ENCODE measurements at places on chromosomes 2 and 18.
A peak's percentile ranks its signal among the peaks of the same experiment; 100 is the strongest.

GRCh38 chr2:39666491-39667101 lies 879 bp downstream of the TMEM178A start:
- no peak for DNase-seq

- DNase-seq = peak; percentile 53
These were observed 1.4 kb downstream of the CYRIA start for GRCh38 chr2:16664052-16664731.

GRCh38 chr2:105766300-105766866 lies 21.7 kb downstream of the NCK2 start:
- DNase-seq = no peak

GRCh38 chr18:35223797-35224196 lies 17.0 kb upstream of the ZNF397 start:
- DNase-seq = no peak

GRCh38 chr2:235021752-235022151 lies 69.9 kb downstream of the SH3BP4 start:
- peak; percentile 53 for DNase-seq

DNA sequence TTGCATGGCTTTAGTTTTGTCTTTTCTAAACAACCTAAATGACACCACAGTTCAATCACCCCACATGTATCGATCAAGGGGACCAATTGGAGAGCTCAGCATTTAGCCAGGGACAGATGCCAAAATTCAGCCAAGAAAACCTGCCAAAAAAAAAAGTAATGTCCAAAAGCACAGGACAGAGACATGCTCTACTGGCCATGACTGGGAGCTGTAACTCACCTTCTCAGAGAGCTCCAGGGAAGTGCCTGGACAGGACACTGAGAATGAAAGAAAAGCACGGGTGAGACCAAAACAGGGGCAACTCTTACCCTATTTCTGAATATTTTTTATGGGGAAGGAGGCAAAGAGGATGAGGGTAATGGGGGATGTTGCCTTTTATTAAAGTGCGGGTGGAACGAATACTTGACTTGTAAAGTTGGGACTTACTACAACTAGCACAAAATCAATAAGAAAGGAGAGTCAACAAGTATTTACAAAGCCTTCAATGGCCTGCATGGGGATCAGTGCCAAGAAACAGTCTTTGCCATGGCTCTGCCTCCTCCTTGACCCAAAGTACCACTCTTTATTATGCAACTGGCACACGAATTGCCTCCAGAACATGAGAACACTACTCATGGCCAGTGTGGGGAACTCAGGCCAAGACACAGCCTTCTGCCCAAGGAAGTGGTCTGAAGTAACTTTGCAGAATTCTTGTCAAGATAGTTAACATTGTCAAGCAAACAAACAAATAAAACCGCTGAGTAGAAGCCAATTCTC lies 72.9 kb upstream of the HK2 start:
- no peak for DNase-seq

GRCh38 chr18:3040881-3041280 lies 27.9 kb upstream of the LPIN2 start:
- no peak for DNase-seq

- DNase-seq = peak; percentile 55
These were observed 1.8 kb upstream of the TBR1 start for GRCh38 chr2:161414042-161415033.

- no peak for DNase-seq
These were observed 107.4 kb downstream of the CPO start for GRCh38 chr2:207046724-207047123.

DNA sequence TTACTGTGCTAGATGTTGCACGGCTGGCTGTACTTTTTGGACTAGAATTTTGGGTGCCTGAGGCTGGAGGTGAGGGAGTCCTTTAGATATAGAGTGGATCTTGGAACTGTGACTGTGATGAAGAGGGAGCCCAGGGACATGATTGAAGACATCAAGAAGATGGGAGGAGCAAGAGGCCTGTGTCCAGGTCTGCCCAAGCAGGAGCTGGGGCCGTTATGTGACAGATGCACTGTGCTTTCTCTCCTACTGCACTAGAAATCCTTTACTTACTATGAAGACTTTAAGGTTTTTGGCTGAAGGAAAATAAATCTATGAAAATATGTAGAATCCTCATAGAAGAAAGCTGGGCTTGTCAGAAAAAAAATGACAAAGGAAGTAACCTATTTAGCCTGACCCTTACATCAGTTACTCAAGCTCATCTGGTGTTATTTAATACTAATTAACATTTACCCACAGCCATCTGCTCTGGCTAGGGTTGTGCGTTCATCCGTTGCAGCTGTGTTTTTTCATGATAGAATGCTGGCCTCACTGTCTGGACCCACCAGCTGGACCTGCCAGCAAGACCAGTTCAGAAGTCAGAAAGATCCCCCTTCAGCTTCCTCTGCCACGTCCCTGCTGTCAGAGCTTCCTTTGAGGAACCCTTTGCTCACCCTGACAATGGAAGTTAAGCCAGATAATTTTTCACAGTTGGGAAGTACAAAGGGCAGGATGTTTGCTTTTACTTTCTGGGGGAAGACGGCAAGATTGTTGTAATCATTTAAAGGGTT lies 16.7 kb downstream of the TSN start:
- DNase-seq = no peak

- no peak for DNase-seq
These were observed 60.4 kb downstream of the BIN1 start for GRCh38 chr2:127046579-127046978.

GRCh38 chr2:3635171-3635974 lies 22.6 kb upstream of the ALLC start:
- DNase-seq = no peak

GRCh38 chr2:224333726-224334482 lies 68.0 kb downstream of the FAM124B start:
- no peak for DNase-seq

DNA sequence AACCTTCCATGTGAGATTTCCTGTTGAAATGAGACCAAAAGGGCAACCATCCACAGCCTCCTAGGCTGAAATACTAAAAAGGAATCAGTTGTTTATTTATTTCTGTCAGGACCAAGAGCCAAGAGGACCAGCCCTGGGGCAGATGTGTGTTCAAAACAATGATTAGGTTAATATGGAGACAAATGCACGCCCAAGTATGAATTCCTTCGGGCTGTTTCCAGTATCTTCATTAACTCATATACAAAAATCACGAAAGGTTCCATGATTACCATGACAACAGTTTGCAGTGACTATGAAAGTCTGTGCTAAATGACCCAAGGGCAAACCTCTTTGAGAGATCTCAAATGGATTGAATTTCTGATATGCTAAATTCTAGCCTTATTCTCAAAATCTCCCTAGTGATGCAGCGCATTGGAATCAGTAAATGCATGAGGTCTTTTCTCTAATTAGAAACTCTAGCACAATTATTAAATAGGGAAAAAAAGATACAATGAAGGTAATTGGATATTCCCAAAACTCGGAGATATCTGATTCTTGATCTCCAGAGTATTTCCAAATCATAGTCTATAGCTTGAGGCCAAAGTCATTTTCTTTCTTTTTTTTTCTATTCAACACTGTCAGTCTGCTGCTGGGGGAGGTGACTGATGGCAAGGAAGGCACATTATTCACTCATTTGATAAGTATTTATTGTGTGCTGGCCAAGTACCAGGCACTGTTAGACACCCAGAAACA lies 35.6 kb downstream of the VIT start:
- DNase-seq = peak; percentile 86

GRCh38 chr18:23712445-23712844 lies 23.2 kb downstream of the LAMA3 start:
- DNase-seq = peak; percentile 87

GRCh38 chr2:126707191-126707590 lies 51.2 kb downstream of the GYPC start:
- DNase-seq = no peak

DNA sequence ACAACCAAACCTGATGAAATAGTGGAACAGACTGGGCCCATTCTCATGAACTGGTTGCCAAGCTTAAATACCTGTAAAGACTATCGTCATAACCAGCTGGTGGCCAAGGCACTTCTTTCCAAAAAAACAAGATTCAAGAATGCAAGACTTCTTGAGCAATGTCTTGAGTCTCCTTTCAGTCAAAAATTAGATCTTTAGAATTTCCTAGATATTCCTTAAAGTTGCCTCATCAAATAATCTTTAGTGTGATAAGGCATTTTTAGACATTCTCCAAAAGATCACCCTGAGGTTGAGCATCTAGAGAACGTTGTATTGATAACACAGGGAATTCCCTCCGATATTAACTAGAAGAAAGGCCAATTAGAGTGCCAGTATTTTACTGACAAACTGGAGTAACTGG lies 236.4 kb upstream of the MEX3C start:
- peak; percentile 91 for DNase-seq

GRCh38 chr2:161243312-161243711 lies 64.9 kb upstream of the PSMD14 start:
- no peak for DNase-seq

- DNase-seq = no peak
These were observed 205.9 kb downstream of the SNTG2 start for GRCh38 chr2:1156531-1156930.

DNA sequence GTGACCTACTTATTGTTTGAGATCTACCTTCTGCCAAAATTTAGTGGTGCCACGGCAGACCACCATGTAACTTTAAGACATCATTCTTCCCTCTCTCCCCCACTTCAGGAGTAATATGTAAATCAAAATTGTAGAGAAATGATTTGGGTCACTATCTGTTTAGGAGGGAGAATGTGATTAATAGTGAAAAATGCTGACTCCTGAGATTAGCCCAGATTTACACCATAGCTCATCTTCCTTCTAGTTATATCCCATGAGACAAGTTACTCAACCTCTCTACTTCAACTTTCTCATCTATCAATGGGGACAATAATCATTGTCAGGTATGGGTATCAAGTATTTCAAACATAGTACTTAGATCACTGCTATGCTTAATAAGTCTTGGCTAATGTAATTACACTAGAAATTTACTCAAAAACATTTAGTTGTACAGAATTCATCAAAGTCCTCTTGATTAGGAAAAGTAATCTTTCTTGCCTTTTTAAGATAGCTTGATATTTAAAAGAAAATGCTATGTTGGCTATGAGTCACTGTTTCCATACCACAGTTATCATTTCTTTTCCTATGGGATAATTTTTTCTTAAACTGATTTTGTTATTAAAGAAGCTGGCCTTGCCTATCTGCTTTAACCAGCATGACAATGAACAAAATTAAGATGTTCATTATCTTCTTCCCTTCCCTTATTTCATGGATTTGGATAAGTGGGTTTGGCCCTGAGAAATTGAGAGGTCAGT lies 1038.9 kb upstream of the ZEB2 start:
- DNase-seq = no peak

- peak; percentile 40 for DNase-seq
These were observed 181.5 kb downstream of the KLHL29 start for GRCh38 chr2:23566241-23567142.

DNA sequence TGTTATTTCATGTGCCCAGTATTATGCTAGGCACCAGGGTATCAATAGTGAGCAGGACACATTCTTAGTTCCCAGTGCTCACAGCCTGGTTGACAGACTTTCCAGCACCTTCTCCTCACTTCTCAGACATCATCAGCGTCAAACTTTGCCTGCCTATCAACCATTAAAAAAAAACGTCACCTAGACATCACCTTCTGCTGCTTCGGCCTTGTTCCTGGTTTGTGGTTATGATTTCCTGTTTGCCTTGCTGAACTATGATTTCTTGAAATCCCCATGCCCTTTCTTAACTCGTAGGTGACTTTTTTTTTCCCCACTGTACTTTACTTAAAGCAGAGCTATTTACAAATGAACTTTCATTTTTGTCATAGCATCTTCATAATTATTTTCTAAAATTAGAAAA lies 60.4 kb upstream of the NABP1 start:
- DNase-seq = no peak

DNA sequence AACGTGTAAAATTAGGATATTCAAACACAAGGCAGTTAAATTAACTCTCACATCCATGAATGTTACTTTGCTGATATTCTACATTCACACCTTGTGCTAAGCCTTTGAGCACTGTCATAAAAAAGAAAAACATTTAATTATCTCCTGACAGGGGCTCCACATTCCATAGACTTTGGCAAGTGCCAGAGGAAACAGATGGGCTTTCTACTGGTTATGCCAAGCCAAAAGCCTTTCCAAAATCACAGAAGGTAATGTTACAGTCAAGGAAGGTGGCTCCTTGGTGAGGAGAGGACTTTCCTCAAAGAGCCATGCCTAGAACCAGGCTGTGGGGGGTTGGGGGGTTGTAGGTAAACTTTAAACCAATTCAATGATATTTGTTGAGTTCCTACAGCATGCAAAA lies 12.4 kb downstream of the MYO5B start:
- no peak for DNase-seq

DNA sequence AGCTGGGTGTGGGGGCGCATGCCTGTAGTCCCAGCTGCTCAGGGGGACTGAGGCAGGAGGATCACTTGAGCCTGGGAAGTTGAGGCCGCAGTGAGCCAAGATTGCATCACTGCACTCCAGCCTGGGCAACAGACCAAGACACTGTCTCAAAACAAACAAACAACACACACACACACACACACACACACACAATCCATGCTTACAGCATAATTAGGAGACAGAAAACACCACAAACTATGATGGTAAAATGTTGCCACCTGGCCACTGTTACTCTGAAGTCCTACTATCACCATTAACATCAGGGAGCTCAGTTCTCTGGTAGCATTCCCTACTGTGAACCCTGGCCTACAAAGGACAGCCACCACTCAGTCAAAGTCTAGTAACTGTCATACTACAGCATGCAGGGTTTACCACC lies 18.3 kb downstream of the DNPEP start:
- peak; percentile 68 for DNase-seq

GRCh38 chr2:73611193-73611592 lies 31.0 kb downstream of the NAT8 start:
- no peak for DNase-seq

GRCh38 chr2:11385216-11385615 lies 40.8 kb upstream of the ROCK2 start:
- DNase-seq = no peak

DNA sequence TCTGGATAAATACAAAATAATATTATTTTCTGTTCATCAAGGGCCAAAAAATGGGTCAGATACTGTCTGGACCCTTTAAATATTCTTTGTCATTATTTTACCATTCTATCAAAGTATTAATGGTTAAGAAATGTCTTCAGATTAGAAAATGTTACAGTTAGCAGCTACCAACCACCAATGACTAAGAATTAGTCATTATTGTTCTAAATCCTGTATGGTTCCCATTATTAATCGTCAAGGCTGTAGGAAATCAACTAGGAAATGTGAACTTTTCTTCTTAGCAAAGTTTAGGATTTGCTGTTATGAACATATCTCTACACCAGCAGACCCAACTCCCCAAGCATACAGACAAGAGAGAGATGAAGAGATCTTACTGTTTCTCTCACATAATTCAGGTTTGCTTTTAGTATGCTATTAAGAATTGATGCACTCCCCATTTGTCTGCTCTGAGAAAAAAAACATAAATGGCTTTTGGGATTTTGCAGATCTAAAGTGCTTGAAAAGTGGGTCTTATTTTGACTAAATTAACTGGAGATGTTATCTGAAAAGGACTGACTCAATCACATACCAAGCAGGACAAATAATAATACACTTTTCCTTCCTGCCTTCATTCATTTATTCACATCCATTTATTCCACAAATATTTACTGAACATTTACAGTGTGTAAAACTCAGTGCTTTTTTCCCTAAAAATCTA lies 147.7 kb downstream of the PPP1R1C start:
- no peak for DNase-seq

GRCh38 chr18:2990956-2991640 lies 21.8 kb downstream of the LPIN2 start:
- DNase-seq = no peak
